CD8-positive, alpha-beta memory T cell (primary cell): ENCODE measurements at places on chromosomes 6 and 20. TPM values are rescaled to one million over a fixed set of nuclear protein-coding genes. Genes with fewer than 3 reads are reported as not detected.

The PTK6 gene
- total RNA-seq: 0.31 TPM

The CNBD2 gene
- 3.7 TPM for total RNA-seq

The SYCP2L gene
- not detected for total RNA-seq

The SCAND1 gene
- total RNA-seq: 50.8 TPM

DNA sequence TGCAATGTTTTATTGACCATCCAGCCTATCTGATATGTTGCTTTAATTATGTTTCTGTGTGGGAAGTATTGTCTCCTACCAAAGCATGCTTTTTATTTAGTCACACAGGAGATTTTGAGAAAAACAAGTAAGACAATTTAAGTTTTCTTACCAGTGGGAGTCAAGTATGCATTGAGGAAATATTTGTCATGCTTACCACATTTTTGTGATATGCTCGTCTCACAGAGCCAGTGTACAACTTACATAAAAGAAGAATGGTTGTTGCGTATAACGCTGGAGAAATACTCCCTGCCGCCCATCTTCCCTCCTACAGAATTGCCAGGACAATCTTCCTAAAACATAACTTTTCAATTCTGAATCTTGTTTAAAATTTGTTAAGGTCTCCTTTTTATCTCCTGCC, 37.1 kb upstream of the FILIP1 start:
- H3K27ac ChIP-seq: no peak overlapping the region
- no peaks in the 10 kb centered on the region for H3K27me3 ChIP-seq
- H3K4me1 ChIP-seq: no peaks in the 10 kb centered on the region

DNA sequence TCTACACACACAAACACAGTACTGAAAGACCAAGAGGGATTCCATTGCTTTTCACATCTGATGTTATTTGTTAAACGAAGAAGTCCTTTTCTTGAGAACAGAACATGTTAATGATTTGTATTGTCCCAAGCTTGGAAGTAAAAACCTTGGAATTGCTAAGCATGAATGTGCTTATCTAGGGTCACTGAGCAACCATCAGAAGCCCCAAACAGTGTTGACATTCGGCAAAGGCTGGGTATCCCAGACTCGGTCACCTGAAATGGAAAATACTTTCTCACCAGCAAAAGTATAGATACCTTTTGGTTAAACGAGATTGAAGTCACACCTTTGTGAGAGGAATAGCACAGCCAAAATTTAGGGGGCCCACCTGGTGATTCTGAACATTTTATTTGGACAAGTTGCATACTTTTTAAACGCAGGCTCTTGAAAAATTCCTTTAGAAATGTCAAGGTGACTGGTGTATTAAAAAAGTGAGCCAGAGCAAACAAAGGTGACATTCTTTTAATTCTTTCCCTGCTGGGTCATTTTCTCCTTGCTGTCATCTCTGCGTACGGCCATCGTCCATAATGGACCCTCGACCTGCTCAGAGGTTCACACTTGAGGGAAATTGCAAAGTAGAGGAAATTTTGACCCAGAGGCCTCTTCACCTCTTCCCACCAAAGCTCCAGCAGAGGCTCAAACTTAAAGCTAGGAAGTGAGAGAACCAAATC, 95.8 kb upstream of the FOXA2 start:
- DNase-seq: no peak
- H3K27ac ChIP-seq: no peak overlapping the region
- no peak overlapping the region for H3K4me3 ChIP-seq
- H3K27me3 ChIP-seq: no peaks in the 10 kb centered on the region

DNA sequence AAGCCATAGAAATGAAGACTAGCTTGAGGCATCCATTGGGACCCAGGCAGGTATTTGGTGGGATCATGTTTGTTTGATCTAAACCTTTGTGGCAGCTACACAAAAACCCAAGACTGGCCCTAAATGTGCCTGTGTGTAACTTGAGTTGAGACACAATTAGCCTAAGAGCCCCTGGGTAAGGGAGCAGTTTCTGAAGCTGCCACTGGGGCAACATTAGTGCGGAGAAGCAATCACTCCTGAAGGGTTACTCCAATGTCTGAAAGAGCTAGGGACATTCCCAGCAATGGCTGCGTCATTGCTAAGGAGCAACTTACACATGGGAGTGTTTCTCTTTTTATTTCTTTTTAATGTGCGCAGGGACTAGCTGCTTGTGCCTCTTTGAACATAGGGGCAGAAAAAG, 67.9 kb upstream of the EEF1E1 start:
- no peaks in the 10 kb centered on the region for H3K36me3 ChIP-seq
- no peak overlapping the region for H3K4me3 ChIP-seq
- no peak overlapping the region for H3K27ac ChIP-seq
